ENCODE measurements at places on chromosomes 16 and 17.

GRCh38 chr16:57021757-57022156, 32.4 kb downstream of the NLRC5 start:
- no peak for DNase-seq

- no peak for DNase-seq
These were observed 5.9 kb downstream of the FASN start for GRCh38 chr17:82092094-82092586.

- peak; percentile 35 for DNase-seq
These were observed 118.9 kb downstream of the AATF start for GRCh38 chr17:37067555-37068111.

GRCh38 chr16:89298623-89299225, 81.2 kb downstream of the ZNF778 start:
- no peak for DNase-seq

- peak; percentile 37 for DNase-seq
These were observed 31.0 kb upstream of the SLC5A10 start for GRCh38 chr17:18920911-18921441.

GRCh38 chr17:48595278-48595999, 1.9 kb upstream of the HOXB5 start:
- no peak for DNase-seq

GRCh38 chr16:11506741-11507305, 79.9 kb downstream of the LITAF start:
- DNase-seq = no peak

- DNase-seq = no peak
These were observed 5.9 kb upstream of the CAPN15 start for GRCh38 chr16:521381-522210.

GRCh38 chr17:77089124-77089490, 51.7 kb upstream of the SEC14L1 start:
- no peak for DNase-seq

GRCh38 chr16:27448532-27449433, 46.8 kb downstream of the IL21R start:
- no peak for DNase-seq

GRCh38 chr17:21163101-21163500, 36.3 kb downstream of the DHRS7B start:
- DNase-seq = no peak

GRCh38 chr16:50072730-50073129, 7.0 kb downstream of the HEATR3 start:
- no peak for DNase-seq

GRCh38 chr17:21374441-21375161, 1.6 kb upstream of the KCNJ12 start:
- no peak for DNase-seq

DNA sequence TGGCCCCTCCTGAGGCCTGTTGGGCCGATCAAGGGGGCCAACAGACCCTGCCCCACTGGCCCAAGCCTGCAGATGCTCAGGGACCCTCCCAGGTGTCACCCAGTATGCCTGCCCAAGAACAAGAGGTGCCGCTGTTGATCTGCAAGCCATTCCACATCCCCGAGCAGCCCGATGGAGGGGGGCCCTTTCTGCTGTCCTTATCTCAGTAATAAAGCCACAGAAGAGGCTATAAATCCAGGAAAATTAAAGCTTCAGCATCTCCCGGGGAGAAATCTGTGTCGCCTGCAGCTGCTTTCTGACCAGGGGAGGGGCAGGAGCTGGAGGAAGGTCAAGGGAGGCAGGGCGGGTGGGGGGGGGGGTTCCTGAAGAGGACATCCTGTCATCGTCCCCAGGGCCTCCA, 11.7 kb upstream of the CACNA1H start:
- no peak for DNase-seq

- DNase-seq = peak; percentile 94
These were observed 182.0 kb downstream of the SEC14L1 start for GRCh38 chr17:77322514-77323412.

DNA sequence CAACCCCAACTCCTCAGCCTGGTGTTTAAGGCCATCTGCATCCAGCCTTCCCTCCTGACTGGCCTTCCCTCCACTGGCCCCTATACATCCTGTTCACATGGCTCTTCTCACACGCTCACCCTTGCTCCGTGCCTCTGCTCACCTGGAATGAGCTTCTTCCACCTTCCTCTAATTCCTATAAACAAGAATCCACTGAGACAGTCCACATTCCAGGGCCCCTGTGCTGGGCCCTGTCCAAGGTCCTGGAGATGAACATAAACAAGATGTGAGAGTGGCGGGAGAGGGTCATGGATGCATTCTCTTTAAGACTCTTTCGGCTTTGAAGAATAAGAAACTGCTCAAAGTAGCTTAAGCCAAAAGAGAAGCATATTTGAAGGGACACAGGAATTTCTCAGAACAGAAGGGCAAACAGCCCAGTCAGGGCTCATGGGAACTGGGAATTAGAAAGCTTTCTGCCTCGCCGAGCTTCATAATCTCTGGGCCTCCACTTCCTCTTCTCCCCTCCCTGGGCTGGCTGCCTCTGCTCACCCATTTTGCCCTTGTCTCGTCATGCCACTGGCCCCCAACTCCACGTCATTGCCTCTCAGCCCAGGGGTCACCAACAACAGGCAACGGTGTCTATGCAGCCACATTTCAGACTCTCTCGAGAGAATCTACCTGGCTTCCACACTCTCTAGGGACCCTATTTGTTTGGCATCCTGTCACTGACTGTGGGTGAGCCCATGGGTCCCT, 13.5 kb downstream of the SPPL2C start:
- peak; percentile 17 for DNase-seq

- no peak for DNase-seq
These were observed 3.8 kb upstream of the RASL10B start for GRCh38 chr17:35727635-35728034.

DNA sequence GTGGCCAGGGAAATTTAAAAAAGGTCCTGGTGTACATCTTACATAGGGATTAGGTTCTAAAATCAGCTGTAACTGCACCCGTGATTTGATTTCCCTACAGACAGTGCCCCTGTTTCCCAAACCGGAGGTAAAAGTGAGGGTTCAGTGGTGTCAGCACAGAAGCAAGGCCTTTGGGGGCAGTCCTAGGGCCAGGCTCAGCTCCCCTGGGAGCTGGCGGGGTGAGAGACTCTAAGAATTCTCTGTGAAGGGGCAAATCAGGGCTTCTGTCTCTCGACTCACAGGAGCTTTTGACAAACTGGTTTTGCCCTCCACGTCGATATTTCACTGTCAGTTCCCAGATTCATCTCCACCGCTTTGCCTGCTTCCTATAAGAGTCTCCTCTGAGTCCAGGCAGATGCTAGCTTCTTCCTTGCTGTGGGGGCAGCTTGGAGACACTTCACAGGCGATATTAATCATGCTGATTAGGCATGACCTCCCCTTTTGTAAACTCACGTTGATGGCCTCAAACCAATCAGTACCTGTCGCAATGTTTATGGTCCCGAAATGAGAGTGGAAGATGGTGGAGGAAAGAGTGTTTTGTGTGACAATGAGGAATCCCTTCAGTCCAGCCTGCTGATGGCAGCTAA, 234.2 kb upstream of the TOX3 start:
- DNase-seq = no peak

GRCh38 chr16:13529193-13529982, 390.6 kb upstream of the ERCC4 start:
- no peak for DNase-seq

- no peak for DNase-seq
These were observed 16.5 kb upstream of the GPRC5B start for GRCh38 chr16:19901164-19901563.

Data from kidney capillary endothelial cell (primary cell).